ENCODE measurements at places on chromosomes 12 and 14.
A peak's percentile ranks its signal among the peaks of the same experiment; 100 is the strongest.

DNA sequence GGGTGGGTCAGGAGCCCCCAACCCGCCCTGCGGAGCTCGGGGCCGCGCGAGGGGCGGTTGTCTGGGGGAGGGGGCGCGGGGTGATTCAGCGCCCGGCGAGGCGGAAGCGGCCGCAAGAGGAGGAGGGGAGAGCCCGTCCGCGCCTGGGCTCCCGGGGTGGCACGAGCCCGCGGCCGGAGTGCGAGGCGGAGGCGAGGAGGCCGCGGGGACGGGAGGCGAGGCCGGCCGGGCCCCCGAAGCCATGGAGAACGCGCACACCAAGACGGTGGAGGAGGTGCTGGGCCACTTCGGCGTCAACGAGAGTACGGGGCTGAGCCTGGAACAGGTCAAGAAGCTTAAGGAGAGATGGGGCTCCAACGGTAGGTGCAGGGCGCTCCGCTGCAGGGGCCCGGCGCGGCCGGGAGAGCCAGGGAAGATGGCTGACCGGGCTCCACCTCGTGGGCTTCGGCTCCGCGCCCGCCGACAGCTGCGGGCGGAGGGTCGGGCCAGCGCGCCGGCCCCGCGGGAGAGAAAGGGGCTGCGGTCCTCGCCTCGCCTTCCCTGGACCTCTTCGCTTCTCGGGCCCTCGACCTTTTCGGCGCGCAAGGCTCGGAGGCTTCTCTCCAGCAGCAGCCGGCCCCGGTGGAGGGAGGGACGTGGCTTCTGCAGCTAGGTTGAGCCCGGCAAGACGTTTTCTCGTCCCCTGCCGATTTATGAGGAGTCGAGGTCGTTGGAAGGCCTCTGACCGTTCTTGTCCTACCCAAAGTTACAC is 677 bp downstream of the ATP2A2 start:
- peak; percentile 83 for DNase-seq

DNA sequence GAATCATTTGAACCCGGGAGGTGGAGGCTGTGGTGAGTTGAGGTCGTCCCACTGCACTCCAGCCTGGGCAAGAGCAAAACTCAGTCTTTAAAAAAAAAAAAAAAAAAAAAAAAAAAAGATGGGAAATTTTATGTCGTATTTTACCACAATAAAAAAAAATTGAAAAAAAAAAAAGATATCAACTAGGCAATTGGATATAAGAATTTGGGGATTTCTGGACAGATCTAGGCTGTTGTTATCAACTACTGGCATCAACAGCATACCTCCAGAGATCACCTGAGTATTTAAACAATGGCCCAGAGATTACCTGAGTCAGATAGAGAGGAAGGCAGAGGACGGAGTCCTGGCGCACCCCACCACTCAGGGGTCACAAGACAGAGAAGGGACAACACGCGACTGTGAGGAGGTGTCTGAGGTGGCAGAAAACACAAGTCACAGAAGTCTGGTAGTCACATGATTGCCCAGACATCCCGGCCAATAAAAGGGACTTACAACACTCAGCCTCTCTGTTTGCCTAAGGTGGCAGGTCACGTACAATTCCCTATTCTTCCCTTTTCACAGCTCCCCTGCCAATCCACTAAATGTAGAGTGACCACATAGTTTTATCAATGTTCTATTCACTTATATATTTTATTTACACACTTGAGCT is 1.8 kb downstream of the SPRING1 start:
- no peak for DNase-seq

GRCh38 chr12:53193040-53193439 is 12.3 kb upstream of the CSAD start:
- DNase-seq: no peak

DNA sequence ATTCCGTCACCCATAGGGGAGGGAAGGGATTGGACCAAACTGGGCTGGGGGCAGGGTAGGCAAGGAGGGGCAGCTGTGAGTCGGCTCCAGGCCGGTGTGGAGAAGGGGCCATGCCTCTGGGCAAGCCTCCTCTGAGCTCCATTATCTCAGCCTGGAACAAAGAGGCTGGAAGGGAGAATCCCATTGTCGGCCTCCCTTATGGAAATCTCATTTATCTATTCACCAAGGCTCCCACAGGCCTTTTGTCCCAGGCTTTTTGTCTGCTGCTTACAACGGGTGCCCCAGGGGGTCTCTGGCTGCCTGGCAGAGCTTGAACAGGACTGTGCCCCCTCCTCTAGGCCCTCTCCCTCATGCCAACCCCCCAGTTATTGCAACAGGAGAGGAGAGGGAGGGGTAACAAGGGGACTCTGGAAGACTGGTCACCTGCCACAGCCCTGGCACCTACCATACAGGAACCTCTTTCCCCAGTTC is 19.5 kb downstream of the FIGNL2 start:
- DNase-seq: no peak

- no peak for DNase-seq
These were observed 34.1 kb upstream of the NUBPL start for GRCh38 chr14:31527087-31527486.

- DNase-seq: no peak
These were observed 924.5 kb downstream of the AACS start for GRCh38 chr12:125989696-125990095.
